ENCODE measurements at places on chromosomes 7 and 10.

DNA sequence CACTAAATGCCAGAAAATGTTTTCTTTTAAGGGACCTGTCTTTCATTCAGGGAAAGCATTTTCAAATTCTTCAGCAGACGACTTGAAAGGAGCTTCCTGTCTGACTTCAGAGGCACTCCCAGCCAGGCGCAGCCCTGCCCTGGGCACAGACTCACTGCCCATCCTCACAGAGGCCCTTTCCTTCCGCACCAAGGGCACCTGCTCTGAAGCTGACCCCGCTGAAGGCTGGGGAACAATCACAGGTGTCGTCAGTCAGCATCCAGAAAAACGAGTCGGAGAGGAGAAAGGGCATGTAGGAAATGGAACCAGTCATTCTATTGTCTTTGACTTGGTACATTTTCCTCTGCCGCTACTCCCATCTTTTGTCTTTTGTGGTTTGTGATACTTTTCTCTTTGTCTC, 125.3 kb upstream of the PARD3 start:
- no peak for DNase-seq

GRCh38 chr10:51986516-51986915, 287.1 kb upstream of the CSTF2T start:
- DNase-seq = no peak

DNA sequence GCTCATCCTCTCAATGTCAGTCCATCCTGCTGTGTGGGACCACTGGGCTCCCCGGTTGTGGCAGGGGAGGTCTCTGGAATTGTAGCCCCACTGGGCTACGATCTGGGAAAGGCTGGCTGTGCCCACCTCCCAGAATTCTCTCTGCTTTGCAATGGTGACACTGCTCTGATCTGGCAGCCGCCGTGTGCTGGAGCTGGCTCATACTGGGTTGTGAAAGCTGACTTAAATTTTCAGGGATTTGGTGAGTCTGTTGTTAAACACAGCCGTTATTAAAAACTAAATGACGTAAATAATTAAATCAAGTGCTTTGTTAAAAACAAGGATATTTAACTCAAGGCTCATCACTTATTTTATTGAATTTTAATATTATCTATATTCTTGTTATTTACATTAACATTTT, 160.0 kb downstream of the TAX1BP1 start:
- DNase-seq = no peak

- peak; percentile 92 for DNase-seq
Measured at GRCh38 chr10:110512461-110513187, 14.9 kb downstream of the DUSP5 start.

- DNase-seq = peak; percentile 99
Measured at GRCh38 chr10:96509017-96509641, 4.6 kb downstream of the TLL2 start.

DNA sequence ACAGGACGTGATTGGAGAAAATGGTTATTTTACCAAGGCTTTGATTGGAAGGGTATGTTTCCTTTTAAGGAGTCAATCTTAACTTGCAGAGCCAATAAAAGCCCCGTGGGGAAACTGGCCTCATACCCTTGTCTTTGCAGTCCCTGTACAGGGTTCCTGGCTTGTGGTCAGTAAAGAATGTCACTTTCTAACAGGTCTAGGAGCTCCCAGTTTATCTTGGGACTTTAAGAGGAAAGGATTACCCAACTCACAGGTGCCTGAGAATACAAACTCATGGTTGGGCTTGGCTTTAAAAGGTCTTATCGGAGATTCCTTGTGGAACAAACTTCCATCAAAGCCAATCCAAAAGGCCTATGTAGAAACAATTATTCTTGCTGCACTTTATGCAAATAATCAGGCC, 221.8 kb downstream of the PHF14 start:
- DNase-seq = no peak
